ENCODE measurements at places on chromosomes 5 and 9.
A peak's percentile ranks its signal among the peaks of the same experiment; 100 is the strongest.

GRCh38 chr5:166441-167372 lies 24.6 kb upstream of the LRRC14B start:
- no peak for DNase-seq

- no peak for DNase-seq
Observed at GRCh38 chr5:126888175-126888574, 111.2 kb downstream of the LMNB1 start.

GRCh38 chr5:120160124-120160895 lies 303.8 kb upstream of the PRR16 start:
- DNase-seq, result no peak

GRCh38 chr9:121729769-121730562 lies 78.5 kb downstream of the DAB2IP start:
- DNase-seq, result no peak

DNA sequence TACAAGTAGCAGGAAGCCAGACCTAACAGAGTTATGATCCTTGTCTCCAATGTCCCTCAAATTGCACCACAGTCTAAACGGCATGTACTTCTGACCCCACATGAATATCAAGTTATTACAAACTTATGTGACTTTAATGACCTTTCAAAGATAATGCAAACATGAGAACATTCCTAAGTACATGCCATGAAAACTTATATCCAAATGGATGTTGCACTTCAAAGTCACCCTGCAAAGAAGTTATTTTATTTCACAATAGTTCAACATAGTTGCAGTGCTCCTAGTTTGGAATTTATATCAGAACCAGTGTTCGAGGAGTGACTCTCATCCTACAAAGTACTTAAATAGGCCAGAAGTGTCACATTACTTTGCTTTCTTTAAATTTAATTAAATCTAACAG lies 41.2 kb upstream of the ITGA1 start:
- DNase-seq, result no peak

- no peak for DNase-seq
Observed at GRCh38 chr9:40914772-40915659, 213.5 kb downstream of the FOXD4L6 start.

DNA sequence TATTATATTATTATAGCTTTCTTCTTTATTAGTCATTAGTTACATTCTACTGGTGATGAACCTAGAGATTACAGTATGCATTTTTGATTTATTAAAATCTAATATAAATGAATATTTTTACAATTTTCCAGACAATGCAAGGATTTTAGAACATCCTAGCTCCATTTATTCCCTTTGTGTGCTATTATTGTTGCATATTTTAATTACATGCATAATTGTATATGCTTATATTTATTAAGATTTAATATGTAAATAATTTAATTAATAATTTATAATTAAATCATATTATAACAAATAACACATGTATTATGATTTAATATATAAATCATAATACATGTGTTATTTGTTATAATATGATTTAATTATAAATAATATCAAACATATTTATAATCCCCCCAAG lies 23.4 kb upstream of the MACROH2A1 start:
- DNase-seq, result no peak

DNA sequence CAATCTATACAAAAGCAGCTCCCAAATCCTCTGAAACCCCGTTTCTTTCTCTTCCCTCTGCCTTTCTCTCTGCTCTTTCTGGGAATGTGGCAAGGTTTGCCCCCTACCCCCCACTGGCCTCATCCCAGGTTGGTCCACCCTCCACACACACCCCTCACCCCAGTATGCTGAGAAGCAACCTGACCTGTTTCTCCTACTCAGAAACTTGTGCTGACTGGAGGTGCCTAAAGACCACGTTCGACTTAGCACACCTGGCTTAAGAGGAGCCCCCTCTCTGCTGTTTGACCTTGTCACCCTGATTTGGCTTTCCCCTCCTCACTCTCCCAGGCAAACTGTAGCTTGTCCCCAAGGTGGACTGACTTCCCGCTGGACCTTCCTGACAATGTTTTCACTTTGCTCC lies 1.1 kb upstream of the SEPTIN8 start:
- DNase-seq, result no peak

GRCh38 chr5:155839251-155840037 lies 487.5 kb upstream of the SGCD start:
- peak; percentile 5 for DNase-seq

All from iPS DF 19.7 (cell line).